ENCODE measurements at places on chromosomes 16 and 17.
A peak's percentile ranks its signal among the peaks of the same experiment; 100 is the strongest.

DNA sequence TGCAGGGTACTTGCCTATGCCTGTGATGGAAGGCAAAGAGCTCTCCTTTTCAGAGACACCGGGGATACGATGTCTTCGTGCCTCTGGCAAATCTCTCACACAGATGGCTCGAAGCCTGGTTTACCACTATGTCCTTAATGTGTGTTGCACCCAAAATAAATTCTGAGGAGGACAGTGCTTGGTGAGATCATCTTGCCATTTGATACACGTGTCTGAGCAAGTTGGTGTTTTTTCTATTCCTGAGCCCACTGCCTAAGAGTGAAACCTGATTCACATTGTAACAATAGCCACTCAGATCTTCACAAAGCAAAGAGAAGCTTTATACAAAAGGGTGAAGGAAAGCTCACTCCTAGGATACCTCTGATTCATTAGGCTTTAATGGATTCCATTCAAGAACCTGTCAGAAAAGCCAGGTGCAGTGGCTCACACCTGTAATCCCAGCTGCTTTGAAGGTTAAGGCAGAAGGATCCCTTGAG, 33.1 kb upstream of the AKAP1 start:
- DNase-seq = no peak

- DNase-seq = no peak
Observed at GRCh38 chr17:75499313-75500022, 15.9 kb downstream of the CASKIN2 start.

DNA sequence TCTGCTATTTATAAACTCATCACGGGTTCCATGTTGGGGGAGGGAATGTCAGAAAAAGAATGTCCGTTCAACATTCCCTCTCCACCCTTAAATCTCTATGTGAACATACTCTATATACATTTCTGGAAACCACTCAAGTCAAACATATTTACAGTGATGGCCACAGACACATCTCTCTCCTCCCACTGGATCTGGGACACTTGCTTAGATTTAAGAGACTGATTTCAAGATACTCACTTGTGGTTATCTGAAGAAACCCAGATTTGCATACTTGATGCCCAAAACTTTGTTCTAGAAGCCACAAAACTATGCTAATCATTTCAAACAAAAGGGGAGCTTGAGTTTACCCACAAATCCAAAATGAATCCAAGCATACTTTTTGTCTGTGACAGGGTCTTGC, 182.9 kb upstream of the SOX9 start:
- DNase-seq = no peak

GRCh38 chr17:39551879-39552278, 55.8 kb downstream of the NEUROD2 start:
- DNase-seq = no peak

DNA sequence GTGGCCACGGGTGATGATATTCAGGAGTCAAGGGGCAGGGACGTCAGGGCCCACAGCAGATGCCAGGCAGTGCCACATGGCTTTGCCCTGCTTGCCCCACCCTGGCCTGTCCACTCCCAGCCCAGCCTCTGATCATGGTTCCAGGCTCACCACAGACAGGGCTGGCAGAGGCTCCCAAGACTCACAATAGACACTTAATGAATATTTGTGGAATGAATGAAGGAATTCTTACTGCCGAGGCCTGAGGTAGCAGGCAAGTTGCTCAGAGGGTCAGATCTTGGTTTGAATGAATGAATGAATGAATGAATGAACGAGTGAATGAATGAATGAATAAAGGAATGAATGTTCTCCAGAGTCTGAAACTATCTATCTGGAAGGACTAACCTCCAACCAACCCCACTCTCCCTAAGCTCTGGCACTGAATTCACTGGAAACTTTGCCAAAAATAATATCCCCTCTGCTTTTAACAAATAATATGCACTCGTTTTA, 60.9 kb downstream of the RAI1 start:
- no peak for DNase-seq

GRCh38 chr17:80821546-80821945, 170.1 kb upstream of the CHMP6 start:
- no peak for DNase-seq

DNA sequence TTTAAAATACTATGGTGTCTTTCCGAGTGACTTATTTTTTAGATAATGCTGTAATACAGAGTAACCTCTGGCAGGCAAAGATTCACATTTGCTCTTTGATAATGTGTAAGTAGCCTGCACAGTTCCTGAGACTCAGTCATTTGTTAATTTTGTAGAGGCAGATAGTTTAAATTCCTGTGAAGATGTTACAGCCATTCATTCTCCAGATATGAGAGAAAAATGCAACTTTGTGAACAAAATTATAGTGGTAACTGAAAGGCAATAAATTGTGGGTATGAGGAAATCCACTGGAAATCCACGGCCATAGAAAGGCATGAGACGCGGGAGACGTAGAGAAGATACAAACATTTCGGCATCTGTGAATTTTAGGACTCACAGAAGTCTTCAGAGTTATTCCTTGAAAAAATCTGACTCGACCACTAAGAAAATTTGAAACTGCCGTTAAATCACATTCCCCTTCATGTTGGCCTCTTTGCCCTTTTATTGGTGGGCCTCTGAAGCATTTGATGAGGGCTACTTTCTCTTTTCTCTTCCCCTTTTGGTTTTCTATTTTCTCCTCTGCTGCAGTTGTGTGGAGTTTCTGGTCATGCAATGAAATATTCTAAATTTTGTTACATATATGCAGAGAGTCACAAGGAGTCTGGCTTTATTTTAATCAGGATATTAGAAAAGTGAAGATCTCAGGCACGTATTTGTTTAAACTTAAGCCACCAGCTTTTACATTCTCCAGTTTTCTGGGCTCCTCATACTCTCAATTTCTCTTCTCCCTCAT, 18.8 kb downstream of the HS3ST3A1 start:
- DNase-seq = no peak

DNA sequence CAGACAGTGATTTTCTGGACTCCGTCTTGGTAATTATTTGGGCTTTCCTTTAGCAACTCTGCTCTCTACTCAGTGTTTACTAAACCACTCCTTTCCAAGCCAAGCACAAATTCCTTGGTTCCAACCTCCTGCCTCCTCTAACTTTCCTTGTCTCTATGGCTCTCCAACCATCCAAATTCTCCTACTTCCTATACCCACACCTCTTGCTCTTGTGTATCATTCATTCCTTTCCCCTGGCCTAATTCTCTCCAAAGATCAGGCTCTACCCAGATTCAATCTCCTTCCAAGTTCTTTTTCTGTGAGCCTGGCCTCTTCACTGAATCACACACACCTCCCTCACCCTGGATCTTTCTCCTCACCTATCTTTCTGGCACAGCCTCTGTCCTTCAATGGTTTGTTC, 1.1 kb downstream of the NEURL4 start:
- no peak for DNase-seq

- no peak for DNase-seq
Observed at GRCh38 chr17:65388911-65389310, 172.5 kb downstream of the AXIN2 start.

DNA sequence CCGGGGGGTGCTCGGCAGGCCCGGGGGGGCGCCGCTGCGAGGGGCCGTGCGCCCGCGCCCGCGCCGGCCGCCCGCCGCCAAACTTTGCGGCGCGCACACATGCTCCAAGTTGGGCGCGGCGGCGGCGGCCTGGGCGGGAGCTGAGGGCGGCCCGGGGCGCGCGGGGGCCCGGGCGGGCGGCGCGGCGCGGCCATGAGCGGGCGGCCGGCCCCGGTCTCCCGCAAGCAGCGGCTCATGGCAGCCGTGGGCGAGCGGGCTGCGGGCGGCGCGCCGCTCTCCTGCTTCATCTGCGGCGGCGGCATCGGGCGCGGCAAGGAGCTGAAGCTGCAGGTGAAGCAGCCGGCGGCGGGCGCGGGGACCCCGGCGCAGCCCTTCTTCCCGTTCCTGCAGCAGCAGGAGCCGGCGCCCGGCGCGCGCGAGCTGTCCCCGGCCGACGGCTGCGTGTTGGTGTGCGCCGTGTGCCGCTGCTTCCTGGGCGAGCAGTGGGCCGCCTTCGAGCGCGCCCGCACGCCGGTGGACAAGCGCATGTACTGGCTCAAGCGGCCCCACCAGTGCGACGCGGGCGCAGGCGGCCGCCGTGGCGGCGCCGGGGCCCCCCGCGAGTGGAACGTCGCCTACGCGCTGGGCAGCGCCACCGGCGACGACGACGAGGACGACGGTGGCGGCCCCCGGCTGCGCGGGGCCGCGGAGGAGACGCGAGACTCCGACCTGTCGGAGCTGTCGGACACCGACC, 57.2 kb upstream of the CIBAR2 start:
- DNase-seq = no peak

- no peak for DNase-seq
Observed at GRCh38 chr16:47905771-47906170, 250.0 kb downstream of the ABCC12 start.

DNA sequence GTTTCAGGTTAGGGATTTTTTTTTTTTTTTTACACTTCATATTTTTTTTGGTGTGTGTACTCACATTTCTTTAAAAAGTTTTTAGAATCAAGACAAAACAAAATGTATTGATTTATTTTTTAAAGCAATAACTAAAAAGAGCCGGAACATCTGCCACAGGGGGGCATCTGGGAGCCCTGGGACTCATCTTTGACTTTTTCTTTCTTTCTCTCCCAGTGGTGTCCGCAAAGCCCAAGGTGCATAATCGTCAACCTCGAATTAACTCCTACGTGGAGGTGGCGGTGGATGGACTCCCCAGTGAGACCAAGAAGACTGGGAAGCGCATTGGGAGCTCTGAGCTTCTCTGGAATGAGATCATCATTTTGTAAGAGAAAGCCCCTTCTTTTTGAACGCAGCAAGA, 36.3 kb downstream of the WWP2 start:
- DNase-seq = no peak

GRCh38 chr17:1529863-1530262, 13.5 kb upstream of the INPP5K start:
- no peak for DNase-seq

DNA sequence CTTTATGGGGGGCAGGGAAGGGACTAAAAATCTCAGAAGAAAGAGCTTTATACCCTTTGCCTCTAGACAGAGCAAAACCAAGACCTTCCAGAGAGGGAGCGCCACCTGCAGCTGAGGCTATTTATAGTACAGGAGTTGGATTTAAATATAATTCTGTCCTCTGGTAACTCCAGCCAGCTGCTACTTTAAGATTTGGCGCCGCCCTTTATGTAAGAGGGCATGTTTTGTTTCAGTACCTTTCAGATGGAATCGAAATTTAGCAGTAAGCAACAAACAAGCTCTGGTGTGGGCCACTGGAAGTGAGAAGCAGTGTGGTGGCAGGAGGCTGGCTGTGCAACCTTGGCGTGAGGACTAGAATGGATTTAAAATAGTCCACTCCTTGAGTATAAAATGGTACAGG, 5.2 kb upstream of the GUCY2D start:
- peak; percentile 40 for DNase-seq

GRCh38 chr17:45098081-45098868, 34.0 kb downstream of the PLCD3 start:
- DNase-seq = no peak

DNA sequence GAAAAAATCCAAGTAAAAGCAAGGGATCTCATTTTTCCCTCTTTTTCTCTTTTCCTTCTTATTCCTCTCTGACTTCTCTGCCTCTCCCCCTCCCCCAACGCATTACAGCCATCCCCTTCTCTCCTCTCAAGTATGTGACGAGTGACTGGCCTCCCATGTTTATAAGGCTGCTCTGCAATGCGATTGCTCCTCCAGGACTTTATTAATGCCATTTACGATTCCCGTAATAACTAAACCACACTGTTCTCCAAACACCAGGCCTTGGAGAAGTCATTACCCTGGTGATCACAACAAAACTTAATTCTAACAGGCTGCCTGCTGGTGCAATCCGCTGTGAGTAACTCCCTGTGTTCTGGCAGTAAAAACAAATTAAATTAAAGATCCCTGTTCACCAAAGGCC, 88.8 kb downstream of the HS3ST3B1 start:
- DNase-seq = no peak

DNA sequence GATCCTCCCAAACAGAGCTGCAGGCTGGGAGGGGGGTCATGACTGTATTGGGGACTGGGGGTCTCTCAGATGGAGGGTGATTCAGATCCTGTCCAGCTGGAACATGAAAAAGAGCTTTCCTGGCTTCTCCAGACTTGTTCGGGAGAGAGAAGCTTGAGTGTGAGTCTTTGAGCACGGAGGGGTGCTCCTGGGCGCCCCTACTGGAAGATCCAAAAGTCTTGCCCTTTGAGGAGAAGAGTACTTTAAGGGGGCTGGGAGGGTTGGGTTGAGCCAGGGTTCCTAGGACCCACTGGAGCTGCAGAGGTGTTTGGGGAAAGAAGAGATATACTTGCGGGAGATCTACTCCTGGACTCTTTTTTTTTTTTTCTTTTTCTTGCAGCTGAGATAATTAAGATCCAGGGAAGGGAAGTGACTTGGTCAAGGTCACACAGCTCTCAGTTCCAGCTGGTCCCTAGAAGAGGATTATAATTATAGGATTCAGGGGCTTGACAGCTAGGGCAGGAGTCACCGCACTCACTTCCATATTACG, 8.4 kb downstream of the RARA start:
- DNase-seq = peak; percentile 58

GRCh38 chr17:40582328-40582901, 17.1 kb upstream of the CCR7 start:
- DNase-seq = peak; percentile 67

GRCh38 chr17:39097150-39097519, 54.3 kb downstream of the PLXDC1 start:
- DNase-seq = no peak

- no peak for DNase-seq
Observed at GRCh38 chr16:11609474-11610120, 22.9 kb upstream of the LITAF start.

DNA sequence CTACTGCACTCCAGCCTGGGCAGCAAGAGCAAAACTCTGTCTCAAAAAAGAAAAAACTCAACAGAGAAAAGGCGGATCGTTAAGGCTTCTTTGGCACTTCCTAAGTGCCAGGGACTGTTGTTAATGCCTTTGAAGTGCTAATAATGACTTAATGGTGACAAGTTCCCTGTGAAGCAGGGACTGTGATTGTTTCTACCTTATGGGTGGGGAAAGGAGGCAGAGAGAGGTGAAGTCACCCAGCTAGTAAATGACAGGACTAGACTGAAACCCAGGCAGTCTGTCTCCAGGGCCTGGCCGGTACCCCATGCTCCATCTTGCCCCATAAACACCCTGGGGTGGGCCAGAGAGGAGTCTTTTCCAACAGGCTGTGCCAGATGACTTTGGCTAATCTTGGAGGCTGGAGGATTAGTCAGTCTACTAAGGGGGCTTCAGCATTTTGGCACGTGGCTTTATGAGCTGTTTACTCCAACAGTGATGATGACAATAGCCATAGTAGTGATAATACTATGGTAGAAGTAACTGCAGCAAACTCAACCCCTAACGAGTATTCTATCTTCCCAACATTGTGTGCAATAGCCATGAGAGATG, 26.9 kb downstream of the ABCC1 start:
- DNase-seq = no peak

DNA sequence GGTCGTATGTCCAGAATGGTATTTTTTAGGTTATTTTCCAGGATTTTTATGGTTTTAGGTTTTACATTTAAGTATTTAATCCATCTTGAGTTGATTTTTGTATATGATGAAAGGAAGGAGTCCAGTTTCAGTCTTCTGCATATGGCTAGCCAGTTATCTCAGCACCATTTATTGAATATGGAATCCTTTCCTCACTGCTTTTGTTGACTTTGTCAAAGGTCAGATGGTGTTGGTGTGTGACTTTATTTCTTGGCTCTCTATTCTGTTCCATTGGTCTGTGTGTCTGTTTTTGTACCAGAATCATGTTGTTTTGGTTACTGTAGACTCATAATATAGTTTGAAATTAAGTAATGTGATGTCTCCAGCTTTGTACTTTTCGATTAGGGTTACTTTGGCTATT, 26.4 kb upstream of the TEKT1 start:
- DNase-seq = no peak

GRCh38 chr16:74874912-74875546, 100.4 kb upstream of the FA2H start:
- DNase-seq = no peak
